NCI-H1048 (cell line): ENCODE measurements at places on chromosomes 1 and 21.

DNA sequence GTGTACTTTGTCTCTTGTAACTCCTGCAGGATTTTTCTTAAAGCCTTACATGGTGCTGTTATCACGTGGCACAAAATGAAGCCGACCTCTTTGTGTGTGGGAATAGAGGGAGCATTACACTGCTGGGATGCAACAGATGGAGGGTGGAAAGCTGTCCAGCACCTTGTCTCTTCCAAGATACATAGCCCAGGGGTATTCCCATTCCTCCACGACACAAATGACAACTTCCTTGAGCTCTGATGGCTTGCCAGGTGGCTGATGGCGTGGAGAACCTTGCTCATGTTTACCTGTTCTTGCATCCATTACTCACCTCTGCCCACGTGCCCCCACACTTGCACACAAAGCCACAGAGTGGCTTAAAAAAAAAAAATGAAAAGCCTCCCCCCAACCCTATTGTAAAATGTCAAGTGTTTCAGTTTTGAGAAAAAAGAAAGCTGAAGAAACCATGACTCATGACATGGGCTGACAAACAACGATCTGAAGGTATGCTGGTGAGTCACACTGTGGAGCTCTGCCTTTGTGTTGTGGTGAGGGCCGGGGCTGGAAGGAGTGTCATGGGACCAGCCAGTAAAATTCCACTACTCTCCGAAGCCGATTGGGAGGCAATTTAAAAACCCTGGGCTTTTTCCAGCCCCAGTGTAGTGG is 32.0 kb upstream of the ATP5PO start:
- DNase-seq: peak; percentile 37

- DNase-seq: no peak
These were observed 668 bp downstream of the KIF14 start for GRCh38 chr1:200619894-200620272.

GRCh38 chr1:178434899-178435435 is 61.8 kb downstream of the CLEC20A start:
- DNase-seq: no peak

DNA sequence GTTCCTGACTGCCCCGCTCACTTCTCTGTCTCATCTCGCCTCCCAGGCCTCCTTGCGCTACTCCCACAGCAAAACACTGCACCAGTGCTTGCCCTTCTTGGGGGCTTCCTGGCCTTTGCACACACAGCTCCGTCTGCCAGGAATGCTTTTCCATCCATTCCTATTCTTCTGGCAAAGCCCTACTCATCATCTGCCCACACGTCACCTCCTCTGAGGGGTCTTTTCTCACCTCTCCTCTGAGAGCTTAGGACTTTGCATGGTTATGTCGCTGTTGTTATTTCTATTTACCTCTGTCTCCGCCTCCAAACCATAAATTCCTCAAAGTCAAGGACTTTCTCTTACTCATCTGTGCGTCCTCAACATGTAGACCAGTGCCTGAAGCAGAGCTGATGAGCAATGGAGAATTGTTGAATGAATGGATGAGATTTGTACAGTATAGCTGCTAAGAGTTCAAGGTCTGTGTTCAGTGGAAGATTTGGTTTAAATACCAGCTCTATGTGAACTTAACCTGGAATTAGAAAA is 26.4 kb upstream of the BTG2 start:
- DNase-seq: no peak
